ENCODE measurements at places on chromosomes 4 and X.

DNA sequence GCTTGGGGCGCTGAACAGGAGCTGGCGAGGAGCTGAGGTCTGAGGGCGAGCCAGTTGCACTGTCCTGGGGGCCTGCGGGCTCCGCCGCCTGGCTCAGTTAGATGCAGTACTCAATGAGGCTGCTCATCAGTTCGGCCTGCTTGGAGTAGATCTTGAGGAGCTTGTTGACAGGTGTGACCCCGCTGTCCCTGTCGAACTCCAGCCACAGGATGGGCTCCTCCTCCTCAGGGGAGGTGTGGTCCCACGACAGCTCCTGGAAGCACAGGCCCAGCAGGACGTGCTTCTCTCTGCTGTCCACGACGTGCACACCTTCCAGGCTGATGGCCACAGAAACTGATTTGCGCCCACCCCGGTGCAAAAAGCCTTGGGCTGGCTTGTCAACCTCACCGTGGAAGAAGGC is 16.5 kb upstream of the LAS1L start:
- no peak for DNase-seq

- DNase-seq: no peak
Measured at GRCh38 chr4:180150818-180151217, 2092.4 kb upstream of the TENM3 start.

DNA sequence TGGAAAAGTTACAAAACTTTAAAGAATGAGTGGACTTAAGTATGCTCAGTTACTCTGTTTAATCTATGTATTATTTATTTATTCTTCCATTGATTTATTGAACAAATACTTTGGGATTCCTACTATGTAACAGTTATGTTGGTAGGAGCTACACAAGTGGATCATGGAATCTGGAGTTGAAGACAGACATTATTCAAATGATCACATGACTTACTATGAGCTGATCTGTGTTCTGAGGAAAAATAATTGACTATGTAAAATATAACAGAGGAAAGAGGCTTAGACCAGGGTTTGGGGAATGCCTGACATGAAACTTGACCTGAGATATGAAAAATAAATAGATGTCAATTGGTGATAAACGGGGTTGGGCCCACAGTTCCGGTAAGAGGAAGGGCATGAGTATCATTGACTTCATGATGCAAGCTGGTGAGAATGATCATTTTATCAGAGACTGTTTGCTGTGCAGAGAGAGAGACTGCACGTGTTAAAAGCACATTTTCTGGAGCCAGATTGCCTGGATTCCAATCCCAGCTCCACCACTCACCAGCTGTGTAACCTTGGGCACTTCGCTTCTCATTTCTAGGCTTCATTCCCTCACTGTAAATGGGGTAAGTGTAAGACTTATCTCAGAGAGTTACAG is 179.0 kb downstream of the SPCS3 start:
- no peak for DNase-seq

GRCh38 chr4:155809835-155810234 is 51.0 kb downstream of the GUCY1B1 start:
- DNase-seq: no peak

DNA sequence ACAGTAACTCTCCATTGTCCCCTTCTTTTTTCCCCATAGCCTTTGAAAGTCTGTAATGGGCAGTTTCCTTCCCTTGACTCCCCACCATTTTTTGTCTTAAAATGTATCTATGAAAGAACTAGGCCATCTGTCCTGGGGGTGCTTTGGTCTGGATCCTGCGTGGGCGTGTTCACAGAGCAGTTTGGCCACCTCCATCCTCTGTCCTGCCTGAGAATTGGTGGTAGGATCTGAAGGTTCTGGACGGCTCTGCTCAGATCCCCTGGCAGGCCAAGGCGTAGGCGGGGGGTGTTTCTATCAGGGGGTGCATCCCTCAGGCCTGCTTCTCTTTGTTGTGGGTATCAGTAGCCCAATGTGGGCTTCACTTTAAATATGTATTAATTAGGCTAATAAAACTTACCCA is 107.1 kb downstream of the FAM193A start:
- DNase-seq: no peak
